ENCODE measurements at places on chromosomes 7 and 10.
A peak's percentile ranks its signal among the peaks of the same experiment; 100 is the strongest.

- DNase-seq = no peak
Measured at GRCh38 chr7:155340071-155340531, 42.4 kb downstream of the INSIG1 start.

GRCh38 chr7:140866926-140867325 is 57.8 kb downstream of the BRAF start:
- no peak for DNase-seq

DNA sequence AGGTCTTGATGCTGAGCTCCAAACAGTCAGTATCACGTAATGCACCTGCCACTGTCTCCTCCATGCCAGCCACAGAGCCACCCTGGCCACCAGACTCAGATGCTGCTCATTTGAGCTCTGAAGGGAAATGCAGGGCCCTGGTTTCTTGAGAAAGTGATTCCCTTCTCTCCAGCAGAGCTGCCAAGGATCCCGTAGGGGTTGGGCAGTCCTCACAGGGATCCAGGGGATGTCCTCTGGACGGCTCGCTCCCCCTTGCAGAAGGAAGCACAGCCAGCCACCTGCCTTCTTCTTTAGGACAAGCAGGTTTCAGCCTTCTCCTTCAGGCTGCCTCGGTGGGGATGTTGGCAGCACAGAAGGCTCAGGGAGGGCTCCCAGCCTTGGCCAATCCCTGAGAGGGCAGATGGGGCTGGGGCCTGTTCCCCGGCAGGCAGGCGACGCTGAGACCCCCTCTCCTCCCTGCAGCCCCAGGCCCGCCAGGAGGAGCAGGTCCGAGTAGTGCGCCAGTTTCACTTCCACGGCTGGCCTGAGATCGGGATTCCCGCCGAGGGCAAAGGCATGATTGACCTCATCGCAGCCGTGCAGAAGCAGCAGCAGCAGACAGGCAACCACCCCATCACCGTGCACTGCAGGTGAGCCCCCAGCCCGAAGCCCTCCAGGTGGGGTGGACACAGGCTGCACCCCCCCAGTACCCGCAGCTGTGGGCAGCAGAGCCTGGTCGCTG is 48.9 kb downstream of the MKI67 start:
- no peak for DNase-seq

DNA sequence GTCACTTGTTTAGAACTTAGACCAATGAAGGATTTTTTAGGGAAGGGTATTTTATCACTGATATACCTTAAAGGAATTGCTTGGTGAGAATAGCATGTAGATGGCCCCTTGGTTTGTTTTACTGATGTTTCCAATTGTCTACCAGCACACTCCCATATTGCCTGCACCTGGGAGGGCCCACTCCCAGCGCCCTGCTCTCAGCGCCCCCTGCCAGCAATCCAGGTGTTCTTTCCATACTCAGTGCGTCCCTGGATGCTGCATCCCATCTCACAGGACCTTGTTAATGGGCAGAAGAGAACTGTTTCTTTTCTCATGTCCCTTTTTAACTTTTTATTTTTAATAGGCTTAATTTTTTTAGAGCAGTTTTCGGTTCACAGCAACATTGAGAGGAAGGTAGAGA is 24.1 kb upstream of the SFRP5 start:
- no peak for DNase-seq

- no peak for DNase-seq
Measured at GRCh38 chr7:84665339-84665738, 470.8 kb upstream of the SEMA3A start.

GRCh38 chr7:158676171-158676840 is 28.3 kb downstream of the NCAPG2 start:
- peak; percentile 33 for DNase-seq

GRCh38 chr7:135143885-135144668 is 3.8 kb upstream of the TMEM140 start:
- no peak for DNase-seq

DNA sequence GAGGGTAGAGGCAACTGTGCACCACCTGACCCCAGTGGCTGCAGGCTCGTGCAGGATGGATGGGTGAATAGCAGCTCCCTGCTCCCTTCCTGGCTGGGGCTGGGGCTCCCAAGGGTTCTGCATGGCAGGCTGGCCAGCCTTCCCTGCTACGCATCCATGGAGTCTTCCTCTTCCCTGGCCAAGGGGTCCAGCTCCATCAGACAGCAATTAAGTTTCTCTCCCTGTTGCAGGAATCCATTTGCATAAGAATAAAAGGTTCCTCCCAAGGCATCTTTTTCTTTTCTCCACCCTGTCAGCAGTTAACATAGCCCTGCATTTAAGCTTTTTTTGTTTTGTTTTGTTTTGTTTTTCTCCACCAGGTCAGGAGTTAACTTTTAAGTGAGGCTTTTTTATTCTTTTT is 10.0 kb upstream of the CPA2 start:
- no peak for DNase-seq

- no peak for DNase-seq
Measured at GRCh38 chr10:12783293-12783692, 218.2 kb downstream of the CCDC3 start.

DNA sequence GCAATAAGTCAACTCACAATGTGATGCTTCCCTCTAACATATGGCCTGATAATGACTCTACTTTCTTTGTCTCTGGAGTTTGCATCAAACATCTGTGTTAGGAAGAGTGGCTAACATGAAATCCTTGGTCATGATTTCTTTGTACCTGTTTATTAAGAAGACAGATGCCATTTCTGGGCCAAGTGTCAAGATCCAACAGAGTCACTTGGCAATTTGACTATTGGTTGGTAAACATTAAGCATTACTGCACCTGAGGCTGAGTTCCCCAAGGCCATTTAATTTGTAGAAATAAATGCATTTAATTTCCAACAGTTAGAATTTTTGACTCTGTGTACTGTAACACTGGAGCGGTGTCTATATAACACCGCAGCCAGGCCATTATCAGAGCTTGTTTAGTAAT is 403.7 kb downstream of the GALNT17 start:
- no peak for DNase-seq

GRCh38 chr7:129676017-129676897 is 64.7 kb downstream of the NRF1 start:
- no peak for DNase-seq

DNA sequence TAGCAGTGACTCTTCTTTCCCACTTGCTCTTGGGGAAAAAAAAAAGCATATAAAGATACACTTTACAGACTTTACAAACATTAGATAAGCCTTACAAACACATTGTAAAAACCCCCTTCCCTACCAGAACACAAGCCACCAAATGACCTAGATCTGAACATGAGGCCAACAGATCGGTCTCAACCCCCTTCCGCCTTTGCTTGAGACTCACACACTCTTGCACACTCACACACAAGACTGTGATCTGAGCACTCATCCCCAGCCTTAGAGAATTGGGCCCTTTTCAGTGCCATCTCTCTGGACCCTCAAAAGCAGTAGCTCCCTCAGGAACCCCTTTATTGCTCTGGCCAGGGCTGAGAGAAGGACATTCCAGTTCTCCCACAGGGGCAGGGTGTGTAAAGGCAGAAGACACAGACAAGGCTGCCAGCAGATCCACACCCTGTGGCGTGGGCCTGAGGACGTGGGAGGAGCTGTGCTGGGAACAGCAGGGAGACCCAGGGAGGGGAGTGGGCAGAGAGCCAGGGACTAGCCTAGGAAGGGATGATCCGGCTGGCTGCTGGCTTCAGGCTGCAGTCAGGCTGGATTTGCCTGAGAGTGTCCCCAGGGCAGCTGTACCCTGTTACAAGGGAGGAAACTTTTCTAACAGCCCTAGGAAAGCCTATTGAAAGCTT is 206.7 kb downstream of the KIAA1217 start:
- no peak for DNase-seq

DNA sequence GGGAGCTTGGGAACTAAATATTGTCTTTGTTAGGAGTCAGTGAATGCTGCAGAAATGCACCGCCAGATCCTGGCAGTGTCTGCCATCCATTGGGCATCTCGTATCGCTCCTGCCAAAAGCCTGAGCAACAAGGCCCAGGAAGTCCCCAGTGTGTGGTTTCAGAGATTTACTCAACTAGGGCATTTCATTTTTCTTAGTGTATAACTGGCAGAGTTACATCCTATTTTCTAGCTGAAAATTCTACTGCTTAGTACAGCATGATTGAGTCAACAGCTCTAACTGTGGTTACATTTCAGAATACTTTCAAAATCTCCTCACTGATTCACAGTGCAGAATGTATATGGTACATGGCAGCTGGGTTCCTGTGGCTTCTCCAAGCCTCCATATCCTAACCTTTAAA is 95.8 kb upstream of the CREB5 start:
- peak; percentile 64 for DNase-seq

- no peak for DNase-seq
Measured at GRCh38 chr7:137328373-137329120, 15.0 kb downstream of the PTN start.

GRCh38 chr7:151176401-151176800 is 8.9 kb upstream of the GBX1 start:
- no peak for DNase-seq

- peak; percentile 29 for DNase-seq
Measured at GRCh38 chr10:12656518-12657142, 307.3 kb downstream of the CAMK1D start.

- DNase-seq = no peak
Measured at GRCh38 chr7:77276120-77276519, 76.5 kb upstream of the FGL2 start.

DNA sequence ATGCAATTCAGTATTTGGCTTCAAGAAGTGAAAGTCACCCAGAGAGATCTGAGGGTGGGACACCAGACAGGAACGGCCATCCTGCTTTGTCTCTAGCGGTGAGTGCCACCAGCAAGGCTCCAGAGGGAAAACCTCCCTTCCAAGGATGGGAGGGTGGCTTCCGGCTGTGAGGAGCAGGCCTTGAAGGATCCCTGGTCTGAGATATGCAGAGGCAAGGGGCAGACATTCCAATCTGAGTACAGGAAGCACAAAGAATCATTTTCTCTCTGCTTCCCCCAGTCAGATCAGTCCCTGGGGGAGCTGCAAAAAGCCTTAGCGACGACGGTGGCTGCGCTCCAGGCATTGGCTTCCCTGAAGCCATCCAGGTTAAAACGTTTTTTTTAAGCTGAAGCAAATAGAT is 167.4 kb downstream of the TEX36 start:
- DNase-seq = no peak

DNA sequence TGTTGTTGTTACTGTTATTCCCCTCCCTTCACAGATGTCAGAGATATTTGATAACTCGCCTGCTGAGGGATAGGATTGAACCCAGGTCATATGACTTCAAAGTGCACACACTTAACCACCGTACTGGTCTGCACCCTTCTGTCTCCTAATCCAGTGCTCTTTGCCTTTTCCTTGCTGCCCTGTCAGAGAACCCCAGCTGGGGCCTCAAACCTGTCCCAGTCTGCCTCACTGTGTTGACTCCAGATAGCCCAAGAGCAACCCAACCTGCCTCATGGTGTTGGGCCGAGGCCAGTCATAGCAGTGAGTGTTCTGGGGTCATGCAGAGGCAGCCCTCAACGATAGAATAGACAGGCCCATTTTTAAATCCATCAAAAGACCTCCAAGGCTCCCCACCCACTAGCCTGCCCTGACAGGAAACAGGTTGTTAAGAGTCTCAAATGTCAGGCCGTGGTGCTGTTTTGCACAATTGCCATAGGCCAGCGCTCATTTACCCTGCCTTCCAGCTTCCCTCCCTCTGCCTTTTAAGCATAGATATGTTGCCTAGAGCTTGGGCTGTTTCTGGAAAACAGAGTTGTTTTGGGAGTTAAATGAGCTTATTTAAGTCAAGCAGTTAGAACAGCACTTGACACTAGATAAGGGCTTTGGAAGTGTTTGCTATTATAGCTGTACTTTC is 37.0 kb upstream of the PDCD4 start:
- no peak for DNase-seq

- DNase-seq = no peak
Measured at GRCh38 chr7:42886893-42887505, 24.9 kb downstream of the C7orf25 start.

GRCh38 chr10:128053356-128053755 is 72.9 kb downstream of the MKI67 start:
- no peak for DNase-seq

DNA sequence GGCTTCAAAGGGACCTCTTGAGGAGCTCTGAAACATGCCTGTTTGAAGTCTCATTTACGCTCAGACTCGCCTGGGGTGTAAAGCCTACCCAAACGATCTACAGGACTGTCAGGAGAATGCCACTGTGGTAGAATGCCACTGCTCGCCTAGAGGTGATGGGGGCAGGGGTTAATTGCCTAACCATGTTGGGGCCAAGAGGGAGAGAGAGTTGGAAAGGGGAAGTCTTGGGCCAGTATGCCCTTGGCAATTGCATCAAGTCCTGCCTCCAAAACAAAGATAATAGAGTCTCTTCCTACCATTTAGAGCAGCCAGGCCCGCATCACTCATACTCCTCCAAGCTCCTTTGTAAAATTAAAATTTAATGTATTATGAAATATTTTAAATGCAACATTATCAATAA is 25.2 kb downstream of the CDK1 start:
- DNase-seq = no peak

GRCh38 chr10:69415049-69415448 is 1.7 kb downstream of the TACR2 start:
- no peak for DNase-seq

GRCh38 chr10:131911451-131911850 is 10.6 kb downstream of the PPP2R2D start:
- DNase-seq = no peak

GRCh38 chr10:109701633-109702215 is 221.6 kb downstream of the XPNPEP1 start:
- no peak for DNase-seq

DNA sequence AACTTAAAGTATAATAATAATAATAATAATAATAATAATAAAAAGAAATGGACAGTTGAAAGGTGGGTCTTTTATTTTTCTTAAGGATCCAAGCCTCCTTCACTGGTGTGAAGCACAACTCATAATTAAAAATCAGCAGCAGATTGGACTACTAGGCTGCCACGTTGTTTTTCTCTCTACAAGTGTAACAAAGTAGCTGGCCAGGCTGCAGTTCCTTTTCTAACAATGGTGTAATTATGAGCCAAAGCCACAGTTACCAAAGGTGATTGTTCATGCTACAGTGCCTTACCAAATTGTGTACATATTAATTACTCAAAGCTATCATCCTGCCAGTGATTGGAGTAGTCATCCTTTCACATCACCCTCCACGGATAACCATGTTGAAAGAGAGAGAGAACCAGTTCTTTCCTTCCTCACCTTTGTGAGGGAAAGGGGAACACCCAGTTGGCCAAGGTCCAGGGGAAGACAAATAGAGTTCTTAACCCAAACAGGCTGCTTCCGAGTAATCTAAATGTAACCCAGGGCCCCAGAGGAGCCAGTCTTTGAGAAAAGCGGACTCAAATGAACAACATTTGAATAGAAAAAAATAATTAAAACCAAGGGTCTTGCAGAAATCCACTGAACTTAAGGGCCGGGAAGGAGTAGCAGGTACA is 86.3 kb upstream of the NPS start:
- DNase-seq = no peak

DNA sequence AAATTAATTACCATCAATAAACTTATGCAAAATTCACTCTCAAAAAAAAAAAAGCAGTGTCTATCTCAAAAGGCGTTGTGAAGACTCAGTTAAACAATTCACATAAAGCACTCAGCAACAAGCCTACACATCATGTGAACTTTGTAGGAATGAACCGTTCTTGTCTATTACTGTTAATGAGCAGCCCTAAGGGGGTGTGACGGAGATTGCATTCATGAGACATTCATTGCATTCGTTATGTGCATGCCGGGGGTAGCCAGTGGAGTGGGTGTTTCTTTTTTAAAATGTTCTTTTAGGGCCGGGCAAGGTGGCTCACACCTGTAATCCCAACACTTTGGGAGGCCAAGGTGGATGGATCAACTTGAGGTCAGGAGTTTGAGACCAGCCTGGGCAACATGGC is 193.0 kb downstream of the PRPF18 start:
- DNase-seq = no peak

Measured in stromal cell of bone marrow (primary cell).